Heart right ventricle (tissue), 16 donors: ENCODE measurements at places on chromosomes 5 and 9.

- no peak for DNase-seq
Observed at GRCh38 chr9:3332802-3333201, 193.0 kb downstream of the RFX3 start.

DNA sequence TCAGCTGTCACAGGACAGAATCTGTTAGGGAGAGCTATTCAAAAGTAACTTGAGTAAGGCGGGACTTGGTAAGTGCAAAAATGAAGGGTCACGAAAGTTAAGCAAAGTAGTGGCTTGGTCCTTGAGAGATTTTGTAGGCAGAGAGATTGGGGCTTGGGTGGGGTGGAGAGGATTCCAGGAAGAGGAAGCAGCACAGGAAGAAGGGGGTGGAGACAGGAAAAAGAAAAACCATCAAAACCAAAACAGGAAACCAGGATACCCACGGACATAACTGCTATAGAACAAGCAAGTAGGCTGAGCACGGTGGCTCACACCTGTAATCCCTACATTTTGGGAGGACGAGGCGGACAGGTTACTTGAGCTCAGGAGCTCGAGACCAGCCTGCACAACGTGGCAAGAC is 3.7 kb downstream of the ROPN1L start:
- no peak for DNase-seq

DNA sequence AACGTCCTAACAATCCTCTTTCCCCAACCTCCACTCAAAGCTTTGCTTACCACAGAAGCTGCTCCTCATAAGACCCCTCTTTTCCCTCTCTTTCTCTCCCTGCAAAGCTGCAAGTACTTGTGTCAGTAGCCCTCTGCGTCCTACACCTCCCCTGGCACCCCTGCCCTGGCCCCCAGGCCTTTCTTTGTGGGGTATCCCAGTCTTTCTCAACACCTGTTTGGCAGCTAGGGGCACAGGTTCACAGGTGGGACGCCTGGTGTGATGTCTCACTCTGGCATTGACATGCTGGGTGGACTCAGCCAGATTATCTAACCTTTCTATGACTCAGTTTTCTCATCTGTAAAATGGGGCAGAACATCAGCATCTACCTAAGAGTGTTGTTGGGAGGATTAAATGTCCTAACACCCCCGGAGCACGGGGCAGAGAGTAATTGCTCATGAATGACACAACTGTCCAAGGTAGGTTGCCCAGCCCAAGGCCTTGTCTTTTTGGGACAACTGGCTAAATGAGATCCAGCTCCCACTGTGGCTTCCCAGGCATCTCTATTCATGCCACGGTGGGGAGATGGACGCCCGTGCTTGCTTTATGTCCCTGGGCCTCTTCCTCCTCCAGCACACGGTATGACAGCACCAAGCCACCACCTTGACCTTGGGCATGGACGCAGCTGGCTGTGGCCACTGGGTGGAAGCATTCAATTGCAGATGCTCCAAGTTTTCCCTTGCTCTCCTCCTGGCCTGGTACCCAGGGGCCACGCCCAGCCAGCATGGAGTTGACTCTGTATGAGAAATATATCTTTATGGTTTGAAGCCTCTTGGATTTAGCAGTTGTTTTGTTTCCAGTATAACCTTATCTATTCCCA is 190.4 kb downstream of the RGS3 start:
- DNase-seq: no peak

GRCh38 chr5:165448753-165449152 is 1943.3 kb downstream of the MAT2B start:
- DNase-seq: no peak

- no peak for DNase-seq
Observed at GRCh38 chr5:110751902-110752762, 13.3 kb downstream of the SLC25A46 start.

GRCh38 chr5:150302301-150303069 is at the start of gene ARSI:
Gene ARSI (minus strand): TSS chr5:150302905. CDS start chr5:150302373, 532 bp downstream.
- peak; percentile 24 for DNase-seq

- DNase-seq: peak; percentile 73
Observed at GRCh38 chr9:127921557-127922120, 4.8 kb upstream of the ST6GALNAC4 start.

DNA sequence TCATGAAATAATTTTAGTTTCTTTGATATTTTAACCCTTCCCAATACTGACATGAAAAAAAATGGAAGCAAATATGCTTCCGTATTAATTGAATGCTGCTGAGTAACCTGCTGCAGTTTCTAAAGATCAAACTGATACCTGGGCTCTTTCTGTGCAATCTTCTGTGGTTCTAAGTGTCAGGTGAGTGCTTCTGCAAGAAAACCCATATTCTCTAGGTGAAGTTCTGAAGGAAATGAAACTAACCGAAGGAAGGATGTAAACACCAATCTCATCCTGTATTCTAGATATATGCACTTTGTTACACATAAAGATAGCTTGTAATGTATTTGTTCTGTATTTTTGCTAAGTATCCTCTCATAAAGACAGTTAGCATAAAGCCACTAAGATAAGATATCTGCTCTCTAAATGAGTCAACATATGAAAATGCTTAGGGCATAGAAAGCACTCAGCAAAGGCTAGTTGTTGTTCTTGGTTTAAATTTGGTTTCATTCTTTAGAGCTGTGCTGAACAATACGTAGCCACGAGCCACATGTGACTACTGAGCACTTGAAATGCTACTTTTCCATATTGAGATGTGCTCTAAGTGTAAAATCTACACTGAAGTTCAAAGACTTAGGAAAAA is 52.0 kb downstream of the ITGA2 start:
- no peak for DNase-seq

DNA sequence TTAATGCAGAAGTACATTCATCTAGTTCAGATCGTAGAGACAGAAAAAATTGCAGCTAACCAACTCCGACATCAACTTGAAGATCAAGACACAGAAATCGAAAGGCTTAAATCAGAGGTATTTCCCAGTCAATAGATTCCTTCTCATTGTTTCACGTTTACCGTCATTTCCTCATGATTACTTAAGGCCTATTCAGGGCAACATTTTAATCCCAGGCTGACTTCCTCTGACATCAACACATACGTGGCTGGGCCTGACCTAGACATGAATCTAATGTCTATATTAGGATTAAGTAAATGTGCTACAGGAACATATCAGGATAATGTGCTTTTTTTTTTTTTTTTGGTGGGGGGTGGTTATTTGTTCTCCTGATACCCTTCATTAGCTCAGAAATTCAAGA is 107.9 kb downstream of the RASGRF2 start:
- no peak for DNase-seq
